Stimulated activated CD4-positive, alpha-beta T cell treated with anti-CD3 and anti-CD28 coated beads, Interleukin-2, amount 100 ng/mL, for 4 hours (primary cell): ENCODE measurements at places on chromosomes 6 and 20.

DNA sequence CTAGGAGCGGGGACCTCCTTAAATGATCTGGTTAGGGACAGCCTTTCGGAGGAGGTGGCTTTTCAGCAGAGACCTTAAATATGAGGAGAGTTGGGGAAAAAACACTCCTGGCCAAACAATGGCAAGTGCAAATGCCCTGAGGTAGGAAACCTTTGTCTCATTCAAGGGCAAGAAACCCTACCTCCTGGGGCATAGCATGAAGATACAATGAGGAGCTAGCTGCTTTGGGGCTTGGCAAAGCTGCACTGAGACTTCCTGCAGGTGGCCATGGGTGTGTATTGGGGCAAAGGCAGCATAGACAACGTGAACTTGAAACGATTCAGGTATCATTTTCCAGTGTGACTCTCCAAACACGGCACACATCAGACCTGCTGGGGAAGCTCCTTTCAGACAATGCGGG lies 30.7 kb downstream of the PMEPA1 start:
- no peak for DNase-seq

- no peak for DNase-seq
These were observed 131.0 kb downstream of the ID4 start for GRCh38 chr6:19968201-19968600.

DNA sequence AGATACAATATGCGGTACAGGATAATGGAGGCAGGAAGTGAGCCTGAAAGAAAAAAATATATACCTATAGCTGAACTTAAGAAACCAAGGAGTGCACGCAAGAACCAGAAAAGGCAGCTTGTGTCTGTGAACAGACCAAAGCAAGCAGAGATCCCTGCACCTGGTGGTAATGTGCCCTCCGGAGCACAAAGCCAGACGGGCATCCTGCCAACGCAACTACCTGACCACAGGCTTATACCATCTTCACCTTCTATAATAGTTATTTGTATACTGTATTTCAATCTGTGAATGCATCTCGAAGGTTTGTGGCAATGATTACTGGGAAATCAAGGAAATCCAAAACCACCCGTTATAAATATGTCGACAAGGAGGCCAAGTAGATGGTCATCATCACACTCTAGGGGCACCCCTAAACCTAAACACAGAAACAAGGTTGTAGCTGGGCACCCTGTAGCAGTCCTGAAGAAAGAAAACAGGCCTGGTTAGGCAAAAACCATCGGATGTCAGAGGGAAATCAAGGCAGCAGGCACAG lies 801 bp downstream of the FBXL4 start:
- no peak for DNase-seq

DNA sequence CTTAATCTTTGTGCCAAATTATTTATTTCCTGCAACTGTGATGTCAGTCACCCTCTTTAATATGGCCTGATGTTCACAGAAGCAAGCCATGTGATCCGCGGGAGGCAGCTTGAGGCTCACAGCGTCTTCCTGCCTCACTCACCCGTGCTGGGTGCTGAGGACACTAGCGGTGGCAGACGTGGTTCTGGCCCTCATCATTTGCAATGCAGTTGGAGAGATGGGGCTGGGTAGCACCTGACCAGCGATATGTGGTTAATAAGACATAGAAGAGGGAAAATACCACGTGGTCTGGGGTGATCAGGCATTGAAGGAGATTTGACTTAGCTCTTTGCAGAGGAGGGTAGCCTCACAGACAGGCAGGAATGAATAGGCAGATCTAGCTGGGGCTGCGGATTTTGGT lies 264.7 kb downstream of the TMEM242 start:
- DNase-seq = no peak

DNA sequence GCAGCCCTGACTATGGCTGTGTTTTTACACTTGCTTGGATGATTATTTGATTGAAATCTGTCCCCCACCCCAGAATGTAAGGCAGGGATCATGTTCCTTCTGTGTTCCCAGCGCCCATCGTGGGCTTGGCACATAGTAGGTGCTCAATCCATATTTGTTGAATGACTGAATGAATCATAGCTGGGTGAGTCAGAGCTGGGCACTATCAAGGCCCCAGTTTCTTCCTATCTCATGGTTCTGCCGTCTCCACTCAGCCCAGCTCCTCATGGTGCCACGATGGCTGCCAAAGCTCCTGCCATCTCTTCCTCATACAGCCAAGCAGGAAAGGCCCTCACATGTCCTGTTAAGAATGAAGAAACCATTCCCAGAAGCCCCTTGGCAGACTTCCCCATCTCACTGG lies 29.0 kb downstream of the CEBPB start:
- no peak for DNase-seq

DNA sequence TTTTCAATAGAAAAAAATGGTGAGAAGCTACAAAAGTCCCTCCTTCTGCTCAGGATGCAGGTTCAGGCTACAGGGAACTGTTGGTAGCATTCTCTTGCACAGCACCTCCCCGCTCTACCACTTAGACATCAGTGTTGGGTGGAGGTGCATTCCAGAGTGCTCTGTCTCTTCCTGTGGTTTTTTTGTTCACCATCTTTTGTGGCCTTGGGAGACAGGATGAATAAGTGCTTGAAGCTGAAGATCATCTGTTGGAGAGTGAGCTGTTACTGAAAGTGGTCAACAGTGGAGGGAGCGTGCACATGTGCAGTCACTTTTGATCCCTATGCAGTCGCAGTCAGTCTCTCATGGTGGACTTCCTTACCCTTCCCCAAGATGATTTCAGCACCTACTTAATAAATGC lies 16.6 kb upstream of the BTBD3 start:
- no peak for DNase-seq

DNA sequence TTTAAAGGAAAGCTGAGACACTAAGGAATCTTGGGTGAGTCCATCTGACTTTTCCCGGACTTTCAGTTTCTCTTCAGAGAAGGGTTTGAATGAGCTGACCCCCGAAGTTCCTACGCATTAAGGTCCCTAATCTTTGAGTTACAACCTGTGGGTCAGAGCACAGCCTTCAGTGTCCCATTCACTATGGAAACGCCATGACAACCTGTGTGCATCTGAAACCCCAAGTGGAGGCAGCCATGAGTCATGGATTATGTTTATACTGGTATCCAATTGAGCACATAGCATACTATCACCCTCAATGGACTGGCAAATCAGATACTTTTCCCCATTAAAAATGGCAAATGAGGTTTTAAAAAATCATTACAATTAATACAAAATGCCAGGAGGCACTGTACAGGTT lies 11.4 kb downstream of the MYLK4 start:
- DNase-seq = no peak
